ENCODE measurements at places on chromosomes 16 and 17.
A peak's percentile ranks its signal among the peaks of the same experiment; 100 is the strongest.

DNA sequence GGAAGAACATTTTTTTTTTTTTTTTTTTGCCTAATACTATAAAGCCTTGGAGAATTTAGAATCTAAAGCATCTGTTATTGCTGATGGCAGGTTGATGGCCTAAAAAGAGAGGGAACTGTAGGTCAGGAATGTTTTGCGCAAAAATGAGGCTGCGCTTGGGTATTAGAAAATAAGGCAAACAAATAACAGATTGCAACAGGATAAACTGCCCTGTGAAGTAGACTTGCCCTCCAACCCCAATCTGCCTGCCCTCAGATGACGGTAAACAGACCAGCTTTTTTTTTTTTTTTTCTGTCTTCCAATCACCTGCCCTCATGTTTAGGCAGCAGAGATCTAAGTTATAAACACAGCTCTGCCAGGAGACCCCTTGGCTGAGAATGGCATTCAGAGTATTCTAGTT is 3.8 kb upstream of the DHX8 start:
- no peak for DNase-seq

DNA sequence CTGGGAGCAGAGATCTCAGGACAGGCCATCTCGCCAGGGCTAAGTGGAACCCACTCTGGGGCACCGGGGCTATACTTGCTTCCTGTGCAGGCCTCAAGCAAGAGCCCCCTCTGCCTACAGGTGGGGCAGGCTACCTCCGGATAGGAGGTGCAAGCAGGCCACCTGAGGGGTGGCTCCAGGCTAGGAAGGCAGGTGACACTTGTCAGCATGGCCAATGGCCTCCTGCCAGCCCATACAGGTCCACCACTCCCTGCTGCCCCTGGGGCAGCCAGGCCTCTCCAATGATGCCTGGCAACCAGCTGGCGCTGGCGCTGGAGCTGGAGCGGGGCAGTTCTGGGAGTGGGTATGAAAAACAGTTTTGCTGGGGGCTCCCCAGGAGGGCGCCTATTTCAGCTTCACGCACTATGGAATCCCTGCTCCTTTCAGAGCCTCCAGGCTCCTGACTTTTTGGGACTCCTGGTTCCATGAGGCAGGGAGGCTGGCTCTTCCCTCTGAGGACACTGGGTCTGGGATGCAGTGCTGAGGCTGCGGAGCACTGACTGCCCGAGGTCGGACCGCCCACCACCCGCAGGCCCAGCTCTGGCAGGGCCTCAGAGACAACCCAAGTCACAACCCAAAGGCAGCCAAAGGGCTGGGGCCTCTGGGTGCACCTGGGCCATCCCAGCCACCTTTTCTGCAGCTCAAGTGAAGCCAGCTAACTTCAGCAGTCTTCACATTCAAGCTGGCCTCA is 8.4 kb upstream of the SREBF1 start:
- no peak for DNase-seq

DNA sequence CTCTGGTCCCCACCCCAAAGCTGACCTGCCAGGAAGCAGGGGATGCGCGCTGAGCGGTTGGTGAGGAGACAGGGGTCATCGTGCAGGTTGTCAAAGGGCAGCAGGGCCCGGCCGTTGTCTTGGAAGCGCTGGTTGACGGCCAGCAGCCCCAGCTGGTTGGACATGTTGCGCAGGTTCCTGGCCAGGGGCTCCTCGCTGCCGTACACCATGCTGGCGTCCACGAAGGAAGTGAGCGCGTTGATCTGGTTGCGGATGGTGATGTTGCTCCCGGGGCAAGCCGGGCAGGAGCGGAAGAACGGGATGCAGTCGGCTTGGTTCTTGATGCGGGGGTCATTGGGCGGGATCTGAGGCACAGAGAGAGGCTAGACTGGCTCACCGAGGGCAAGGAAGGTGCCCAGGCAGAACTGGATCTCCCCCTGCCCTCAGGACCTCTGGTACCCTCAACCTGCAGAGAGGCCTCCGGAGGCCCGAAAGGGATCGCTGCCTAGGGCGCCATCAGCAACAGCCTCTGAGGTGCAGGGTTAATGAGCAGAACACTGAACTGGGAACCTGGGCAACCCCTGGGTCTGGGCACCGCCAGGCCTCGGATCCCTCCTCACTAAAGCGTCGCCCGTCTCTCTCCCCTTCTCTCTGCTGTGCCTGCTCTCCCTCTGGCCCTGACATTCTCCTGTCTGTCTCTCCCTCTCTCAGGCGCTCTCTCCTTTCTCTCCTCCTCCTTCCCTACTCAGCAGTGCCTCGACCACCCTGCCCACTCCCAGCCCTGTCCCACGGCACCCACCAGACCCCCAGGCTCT is 2.7 kb downstream of the MPO start:
- DNase-seq: no peak

DNA sequence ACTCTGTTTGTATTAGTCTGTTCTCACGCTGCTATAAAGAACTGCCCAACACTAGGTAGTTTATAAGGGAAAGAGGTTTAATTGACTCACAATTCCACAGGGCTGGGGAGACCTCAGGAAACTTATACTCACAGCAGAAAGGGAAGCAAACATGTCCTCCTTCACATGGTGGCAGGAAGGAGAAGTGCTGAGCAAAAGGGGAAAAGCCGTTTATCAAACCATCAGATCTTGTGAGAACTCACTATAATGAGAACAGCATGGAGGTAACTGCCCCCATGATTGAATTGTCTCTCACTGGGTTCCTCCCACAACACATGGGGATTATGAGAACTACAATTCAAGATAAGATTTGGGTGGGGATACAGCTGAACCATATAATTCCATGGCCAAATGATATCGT is 30.9 kb downstream of the ABCC1 start:
- DNase-seq: no peak

DNA sequence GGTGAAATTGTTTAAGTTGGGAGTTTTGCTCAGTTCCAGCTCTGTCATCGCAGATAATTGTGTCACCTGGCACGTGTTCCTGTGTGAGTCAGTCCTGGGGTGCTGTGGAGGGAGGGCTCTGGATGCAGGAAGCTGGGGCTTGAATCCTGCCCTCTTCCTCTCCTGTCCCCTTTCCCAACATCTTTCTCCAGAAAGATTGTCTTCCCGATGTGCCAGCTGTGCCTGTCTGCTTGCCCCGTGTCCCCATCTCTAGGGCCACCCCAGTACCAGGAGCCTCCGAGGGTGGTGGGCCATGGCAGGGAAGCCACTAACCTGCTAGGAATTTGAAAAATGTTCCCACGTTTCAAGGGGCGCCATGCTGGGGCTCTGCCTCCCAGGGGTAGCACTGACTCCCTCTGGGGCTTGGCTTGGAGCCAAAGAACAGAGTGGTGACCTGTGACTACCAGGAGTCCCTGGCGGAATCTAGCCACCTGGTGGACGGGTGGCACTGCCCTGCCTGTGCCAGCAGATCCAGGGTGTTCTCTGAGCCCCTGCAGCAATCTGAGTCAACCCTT is 198.1 kb downstream of the ENGASE start:
- peak; percentile 55 for DNase-seq

DNA sequence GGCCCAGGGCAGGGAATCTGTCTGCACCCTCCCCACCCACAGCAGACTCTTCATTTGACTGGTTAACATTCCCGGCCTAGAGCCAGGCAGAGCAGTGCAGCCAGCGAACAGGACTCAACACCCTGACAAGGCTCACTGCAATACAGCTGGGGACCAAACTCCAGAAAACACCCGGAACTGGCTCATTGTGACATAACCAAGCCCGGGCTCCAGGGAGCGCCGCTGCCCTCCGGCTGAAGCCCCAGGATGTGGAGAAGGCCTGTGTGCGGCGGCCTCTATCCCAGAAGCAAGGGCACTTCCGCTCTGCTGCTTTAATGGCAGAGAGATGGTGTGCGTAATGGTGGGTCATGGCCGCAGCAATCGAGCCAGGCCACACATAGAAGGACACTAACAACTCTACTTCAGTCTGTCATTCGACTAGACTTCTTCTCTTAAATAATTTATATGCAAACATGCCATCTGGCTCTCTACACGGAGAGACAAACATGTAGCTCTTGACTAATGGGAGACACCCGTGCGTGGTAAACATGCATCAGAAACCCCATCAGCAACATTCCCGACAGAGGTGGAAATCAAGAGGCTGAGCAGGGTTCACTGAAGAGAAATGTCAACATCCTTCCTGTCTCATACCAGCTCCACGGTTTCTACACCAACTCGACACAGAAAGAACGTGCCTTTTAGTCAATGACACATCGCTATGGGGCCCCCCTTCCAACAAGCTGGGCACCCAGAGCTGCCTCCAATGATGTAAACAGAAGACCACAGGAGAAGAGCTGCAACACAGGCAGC is 18.0 kb downstream of the KLHDC4 start:
- DNase-seq: no peak

DNA sequence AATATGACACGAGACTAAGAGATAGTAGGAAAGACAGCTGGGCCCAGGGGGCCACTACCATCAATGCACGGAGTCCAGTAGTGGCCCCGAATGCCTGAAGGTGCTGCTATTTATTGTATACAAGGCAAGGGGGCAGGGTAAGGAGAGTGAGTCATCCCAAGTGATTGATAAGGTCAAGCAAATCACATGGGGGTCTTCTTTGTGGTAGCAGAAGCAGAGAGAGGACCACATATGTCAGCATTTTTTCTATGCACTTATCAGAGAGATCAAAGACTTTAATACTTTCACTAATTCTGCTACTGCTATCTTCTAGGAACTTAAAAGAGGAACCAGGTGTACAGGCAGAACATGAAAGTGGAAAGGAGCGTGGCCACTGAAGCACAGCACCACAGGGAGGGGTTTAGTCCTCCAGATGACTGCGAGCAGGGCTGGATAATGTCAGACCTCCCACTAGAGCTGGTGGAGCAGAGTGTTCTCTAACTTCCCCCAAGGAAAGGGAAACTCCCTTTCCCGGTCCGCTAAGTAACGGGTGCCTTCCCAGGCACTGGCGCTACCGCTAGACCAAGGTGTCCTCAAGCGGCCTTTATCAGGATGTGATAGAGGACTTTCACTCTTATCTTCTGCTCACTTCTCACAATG is 26.4 kb upstream of the ARL4D start:
- no peak for DNase-seq

- DNase-seq: no peak
Measured at GRCh38 chr17:16288860-16289571, 64.3 kb downstream of the CENPV start.

DNA sequence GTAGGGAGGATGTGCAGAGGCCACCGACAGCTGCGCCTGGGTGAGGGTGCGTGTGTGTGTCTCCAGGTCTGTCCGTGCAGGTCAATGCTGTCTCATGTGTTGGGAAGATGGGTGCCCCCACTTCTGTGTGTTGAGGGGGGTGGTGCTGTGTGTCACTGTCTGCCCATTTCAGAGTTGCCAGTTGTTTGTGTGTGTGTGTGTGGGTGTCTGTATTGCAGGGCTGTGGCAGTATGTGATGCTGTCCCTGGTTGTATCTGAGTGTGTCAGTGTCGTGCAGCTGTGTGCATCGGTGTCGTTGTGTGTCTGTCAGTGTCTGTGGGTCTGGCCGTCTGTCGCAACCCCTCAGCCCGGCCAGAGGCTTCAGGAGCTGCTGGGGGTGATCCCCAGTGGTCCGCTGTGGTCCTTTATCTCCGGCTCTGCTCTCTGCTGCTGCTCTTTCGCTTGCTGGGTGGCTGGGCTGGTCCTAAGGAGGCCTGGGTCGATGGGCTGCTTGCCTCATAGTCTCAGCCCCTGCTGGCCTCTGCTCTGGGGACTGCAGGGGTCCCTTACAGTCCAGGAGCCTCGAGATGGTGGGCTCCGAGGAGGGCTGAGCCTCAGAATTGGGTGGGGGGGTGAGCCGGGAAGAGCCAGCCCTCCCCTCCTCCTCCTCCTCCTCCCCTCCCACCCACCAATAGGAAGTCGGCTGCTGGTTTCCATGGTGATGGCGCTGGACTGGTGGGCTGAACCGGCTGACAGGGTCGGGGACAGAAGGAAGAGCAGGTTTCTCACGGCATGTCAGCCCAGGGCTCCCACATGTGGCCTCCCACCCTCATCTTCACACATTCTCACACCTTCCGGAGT is at the start of gene TSPOAP1:
Gene TSPOAP1 (minus strand): TSS at position 601 of the 840 bp plus-strand sequence. CDS start 875 bp downstream, outside the sequence.
- no peak for DNase-seq

Data from mammary epithelial cell (primary cell).